ENCODE measurements at places on chromosomes 1 and 21. TPM values are rescaled to one million over a fixed set of nuclear protein-coding genes. Genes with fewer than 3 reads are reported as not detected.

DNA sequence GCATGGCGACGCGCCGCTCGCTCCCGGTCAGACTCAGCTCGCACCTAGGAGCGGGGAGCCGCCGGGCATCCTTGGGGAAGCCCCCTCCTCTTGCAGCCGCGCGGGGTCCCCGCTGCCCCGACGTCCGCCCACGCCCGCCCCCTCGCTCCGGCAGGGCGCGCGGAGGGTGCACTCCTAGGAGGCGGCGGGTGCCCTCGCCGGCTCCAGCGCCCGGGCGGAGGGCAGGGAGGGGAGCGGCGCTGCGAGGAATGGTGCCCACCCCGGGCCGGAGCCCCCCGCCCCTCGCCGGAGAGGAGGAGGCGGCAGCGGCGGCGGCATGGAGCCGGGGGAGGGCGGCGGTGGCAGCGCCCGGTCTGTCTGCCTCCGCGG, 488 bp downstream of the FAM78B start:
- no peak for DNase-seq

- peak; percentile 82 for DNase-seq
Observed at GRCh38 chr1:11693024-11693590, 1.6 kb downstream of the DRAXIN start.

The TNFRSF8 gene
- total RNA-seq: 0.22 TPM

- no peak for DNase-seq
Observed at GRCh38 chr21:41979335-41979734, 25.5 kb upstream of the C2CD2 start.

GRCh38 chr1:234262754-234263105, 110.5 kb upstream of the COA6 start:
- DNase-seq: peak; percentile 52

- DNase-seq: no peak
Observed at GRCh38 chr1:167671727-167672511, 41.9 kb downstream of the RCSD1 start.

DNA sequence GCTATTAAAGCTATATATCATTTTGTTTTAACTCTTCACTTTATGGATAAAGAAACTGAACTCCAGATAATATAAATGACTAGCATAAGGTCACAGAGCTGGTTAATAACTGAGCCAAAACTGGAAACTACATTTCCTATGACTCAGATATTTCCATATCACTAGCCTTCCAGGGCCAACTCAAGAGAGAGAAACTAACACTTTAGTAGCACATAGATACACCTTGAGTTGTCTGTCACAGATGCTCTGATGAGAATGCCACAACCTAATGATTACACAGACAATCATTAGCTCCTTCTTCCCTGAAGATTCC, 40.7 kb downstream of the NME7 start:
- DNase-seq: peak; percentile 57

GRCh38 chr1:234862944-234863515, 253.1 kb upstream of the IRF2BP2 start:
- peak; percentile 54 for DNase-seq

DNA sequence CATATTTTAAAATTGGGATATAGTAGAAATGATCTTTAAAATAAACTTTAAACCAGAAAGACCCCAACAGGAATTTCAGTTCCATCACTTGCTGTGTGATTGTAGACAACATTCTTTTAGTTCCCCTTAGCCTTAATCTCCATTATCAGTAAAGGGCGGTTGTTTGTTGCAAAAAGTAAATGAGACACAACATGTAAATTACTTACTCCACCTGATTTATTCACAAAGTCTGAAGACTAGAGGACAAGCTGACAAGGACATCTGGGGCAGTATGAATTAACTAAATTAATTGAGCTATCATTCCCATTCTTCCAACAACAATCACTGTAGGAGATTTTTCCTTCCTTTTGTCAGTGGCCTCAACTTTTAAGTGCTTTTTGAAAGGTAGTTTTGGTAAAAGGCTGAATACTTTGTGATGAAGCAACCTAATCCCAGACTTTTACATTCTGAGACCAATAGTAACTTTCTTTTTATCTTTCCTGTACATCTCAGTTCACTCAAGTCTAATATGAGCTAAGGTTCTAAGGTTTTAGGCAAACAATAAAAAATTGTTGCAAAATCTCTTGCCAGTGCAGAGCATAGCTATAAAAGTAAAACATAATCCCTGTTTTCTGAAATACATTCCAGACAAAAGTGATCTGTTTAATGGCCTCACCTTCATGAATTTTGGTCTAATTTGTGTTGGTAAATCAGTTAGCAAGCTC, 6.2 kb downstream of the SLC19A2 start:
- no peak for DNase-seq

- DNase-seq: no peak
Observed at GRCh38 chr1:44543786-44544185, 130.5 kb downstream of the TMEM53 start.

GRCh38 chr1:28104866-28105467, 16.6 kb upstream of the EYA3 start:
- peak; percentile 57 for DNase-seq

- no peak for DNase-seq
Observed at GRCh38 chr21:38365521-38365920, 108.7 kb downstream of the KCNJ15 start.

DNA sequence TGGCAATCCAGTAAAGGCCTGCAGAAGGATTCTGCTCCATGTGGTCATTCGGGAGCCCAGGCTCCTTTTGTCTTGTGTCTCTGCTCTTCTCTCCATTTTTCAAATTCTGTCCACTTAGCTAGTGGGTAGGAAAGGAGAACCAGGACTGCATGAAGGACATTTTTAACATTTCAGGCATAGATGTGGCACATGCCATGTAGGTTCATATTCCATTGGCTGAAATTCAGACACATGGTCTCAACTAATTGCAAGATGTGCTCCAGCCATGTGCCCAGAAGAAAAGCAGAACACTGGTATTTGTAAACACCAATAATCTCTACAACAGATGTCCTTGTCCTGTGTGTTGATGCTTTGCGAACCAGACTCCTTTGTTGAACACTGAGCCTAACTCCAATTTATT, 85.2 kb upstream of the WLS start:
- no peak for DNase-seq

- no peak for DNase-seq
Observed at GRCh38 chr1:54381524-54381923, 24.7 kb downstream of the SSBP3 start.

DNA sequence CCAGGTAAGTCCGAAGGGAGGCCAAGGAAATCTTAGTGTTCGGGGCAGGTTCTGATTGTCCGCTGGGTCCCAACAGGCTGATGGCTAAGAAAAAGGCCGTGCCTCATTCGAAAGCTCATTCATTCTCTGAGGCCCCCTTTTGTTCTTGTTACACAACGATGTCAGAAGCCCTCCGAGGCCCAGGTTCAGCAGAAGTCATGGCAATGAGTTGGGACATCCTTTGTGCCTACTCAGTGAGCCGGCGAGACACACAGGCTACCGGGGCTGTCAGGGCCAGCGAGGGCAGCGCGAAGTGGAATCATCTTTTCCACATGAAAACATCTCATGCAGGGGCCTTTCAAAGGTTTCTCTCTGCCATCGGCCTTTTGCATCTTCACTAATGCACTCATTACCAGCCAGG, 49.0 kb upstream of the EFHD2 start:
- no peak for DNase-seq

GRCh38 chr1:43058545-43059360, 100.1 kb upstream of the SLC2A1 start:
- DNase-seq: peak; percentile 41

DNA sequence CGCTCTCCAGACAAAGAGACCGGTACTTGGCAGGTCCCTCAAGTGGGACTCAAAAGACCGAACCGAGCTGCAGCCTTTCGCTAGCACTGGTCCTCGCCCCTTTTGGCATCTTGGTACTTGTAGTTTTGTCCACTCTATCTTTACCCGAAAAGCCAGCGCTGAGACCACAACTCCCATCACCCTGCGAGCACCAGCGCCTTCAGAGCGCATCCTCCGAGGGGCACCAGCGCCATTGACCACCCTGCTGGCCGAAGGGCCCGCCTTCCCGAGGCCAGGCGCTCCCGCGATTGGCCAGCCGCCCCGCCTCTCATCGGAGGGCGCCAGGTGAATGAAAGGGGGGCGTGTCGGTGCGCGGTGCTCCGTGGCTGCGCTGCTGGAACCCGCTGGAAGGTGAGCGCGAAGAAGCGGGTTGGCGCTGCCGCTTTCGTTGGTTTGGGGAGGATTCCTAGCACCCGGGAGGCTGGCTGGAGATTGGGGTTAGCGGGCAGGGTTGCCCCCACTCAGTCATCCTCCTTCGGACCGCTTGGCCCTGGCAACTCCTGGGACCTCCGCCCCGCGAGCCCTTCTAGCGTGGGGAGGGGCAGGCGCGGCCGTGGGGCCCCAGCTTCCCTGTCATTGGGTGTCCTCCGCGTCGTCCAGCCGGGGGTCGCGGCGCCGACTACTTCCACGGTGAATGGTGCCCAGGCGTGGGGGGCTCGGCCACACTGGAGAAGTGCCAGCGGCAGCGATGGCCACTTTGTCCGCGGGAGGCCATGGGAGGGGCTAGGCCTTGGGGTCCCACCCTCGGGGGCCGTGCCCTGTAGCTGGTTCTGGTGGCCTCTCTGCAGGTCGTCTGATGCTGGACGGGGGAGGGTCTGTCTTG, at the start of gene ZBTB8B:
ZBTB8B (plus strand) TSS at position 357 of the 862 bp plus-strand sequence. CDS start 5,553 bp downstream, outside the sequence.
- peak; percentile 56 for DNase-seq

DNA sequence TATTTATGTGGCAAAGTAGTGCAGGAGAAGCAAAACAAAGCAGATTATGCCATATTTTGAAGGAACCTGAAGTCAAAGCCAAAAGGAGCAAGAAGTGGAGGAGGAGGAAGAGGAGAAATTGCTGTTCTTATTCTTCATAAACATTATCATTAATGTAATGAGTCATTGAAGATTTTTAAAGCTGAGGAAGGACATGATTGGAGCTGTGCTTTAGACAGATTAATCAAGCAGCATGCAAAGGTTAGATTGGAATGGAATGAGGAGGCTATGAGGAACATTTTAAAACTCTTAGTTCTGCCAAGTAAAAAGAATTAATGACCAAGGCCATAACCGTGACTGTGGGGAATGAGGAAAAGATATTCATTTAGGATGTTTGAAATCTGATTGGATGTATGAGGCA, 33.0 kb upstream of the HSD17B7 start:
- DNase-seq: peak; percentile 70

The PDZK1IP1 gene
- not detected for total RNA-seq

The OXCT2 gene
- total RNA-seq: 0.36 TPM

The TP73 gene
- 0.18 TPM for total RNA-seq

The OR2T2 gene
- total RNA-seq: not detected

GRCh38 chr1:209356976-209357377, 226.5 kb upstream of the CAMK1G start:
- no peak for DNase-seq

The TTC34 gene
- total RNA-seq: 0.31 TPM

DNA sequence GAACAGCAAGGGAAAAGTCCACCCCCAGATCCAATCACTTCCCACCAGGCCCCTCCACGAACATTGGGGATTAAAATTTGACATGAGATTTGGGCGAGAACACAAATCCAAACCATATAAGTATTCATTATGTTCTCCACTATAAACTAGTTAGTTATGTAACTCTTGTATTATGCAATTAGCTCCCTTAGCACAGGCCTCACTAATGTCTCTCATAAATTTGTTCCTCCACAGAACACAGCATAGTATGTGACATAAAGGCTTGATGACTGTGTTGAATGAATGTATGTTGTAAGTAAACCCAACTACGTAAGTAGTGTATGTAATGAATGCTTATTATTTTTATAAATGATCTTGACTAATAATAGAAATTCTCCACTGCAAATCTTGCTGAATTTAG, 223.3 kb upstream of the ZRANB2 start:
- DNase-seq: no peak

DNA sequence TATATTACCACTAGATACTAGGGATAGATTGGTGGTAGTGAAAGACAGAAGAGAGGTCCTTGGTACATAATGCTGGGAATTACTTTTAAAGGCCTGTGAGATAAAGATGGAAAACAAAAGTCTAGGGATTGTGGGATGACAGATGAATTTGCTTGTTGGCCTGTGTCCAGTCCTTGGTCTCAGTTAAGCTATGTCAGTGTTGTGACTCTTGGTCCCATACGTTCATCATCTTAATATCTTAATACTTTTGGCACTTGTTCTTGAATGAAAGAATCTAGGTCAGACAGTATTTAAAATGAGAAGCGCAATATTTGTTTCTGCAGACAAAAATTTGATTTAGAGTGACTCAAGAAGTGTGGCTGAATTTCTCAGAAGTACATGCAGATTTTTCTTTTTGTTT, 7.6 kb downstream of the RPL5 start:
- DNase-seq: no peak

The DRAXIN gene
- total RNA-seq: 0.79 TPM

The C1orf210 gene
- 0.84 TPM for total RNA-seq

The IL10RB gene
- 14.0 TPM for total RNA-seq

The CD5L gene
- not detected for total RNA-seq

The SPRR2B gene
- not detected for total RNA-seq

DNA sequence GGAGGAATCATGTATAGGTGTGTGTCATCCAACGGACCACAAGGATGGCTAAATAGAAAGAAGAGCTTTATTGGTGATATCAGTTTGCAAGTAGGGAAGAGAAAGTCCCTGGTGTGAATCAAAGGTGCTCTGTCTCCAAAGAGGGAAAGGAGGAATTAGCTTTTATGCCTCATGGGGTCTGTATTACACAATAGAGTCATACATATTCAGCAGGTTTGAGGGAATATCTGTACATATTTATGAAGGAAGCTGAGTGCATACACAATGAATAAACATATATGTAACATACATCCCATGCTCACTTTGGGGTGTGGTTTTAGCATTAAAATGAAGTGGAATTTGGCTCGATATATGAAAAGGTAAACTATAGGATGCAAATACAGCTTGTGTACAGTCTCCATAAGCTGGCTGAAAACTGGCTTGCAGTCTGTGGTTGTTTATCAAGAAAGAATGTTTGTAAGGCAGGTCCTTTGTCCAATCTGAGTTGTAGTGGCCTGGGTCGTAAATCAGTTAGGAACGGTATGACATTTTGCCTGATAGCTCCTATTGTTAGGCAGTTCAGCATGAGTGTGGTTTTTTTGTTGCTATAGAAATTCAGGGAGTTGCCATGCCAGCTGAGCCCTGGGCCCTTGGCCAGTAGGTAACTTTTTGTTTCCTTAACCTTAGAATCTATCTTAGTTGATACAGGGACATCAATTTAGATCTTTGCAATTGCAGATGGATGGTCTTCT, 198.0 kb upstream of the ZP4 start:
- DNase-seq: peak; percentile 61

DNA sequence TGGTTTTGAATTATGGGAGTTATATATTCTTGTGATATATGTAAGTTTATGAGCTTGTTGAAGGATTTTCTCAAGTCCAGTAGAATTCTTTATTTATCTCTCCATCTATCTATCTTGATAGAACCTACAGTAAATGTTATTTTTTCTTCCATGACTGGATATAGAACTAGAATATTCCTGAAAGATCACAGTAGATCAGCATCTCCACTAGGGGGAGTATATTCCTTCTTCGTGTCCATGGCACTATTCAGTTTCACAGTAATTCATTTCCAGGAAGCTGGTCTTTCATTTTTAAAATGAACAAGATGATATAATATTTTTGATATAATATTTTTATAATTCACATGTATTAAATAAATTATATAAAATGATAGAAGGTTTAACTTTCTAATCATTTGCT, 18.8 kb downstream of the TMPRSS15 start:
- no peak for DNase-seq

The TTC22 gene
- total RNA-seq: not detected

The RBP7 gene
- 1.0 TPM for total RNA-seq

The HSD3B2 gene
- total RNA-seq: not detected
